Mucosa of gallbladder (tissue), 1 donor: ENCODE measurements at places on chromosomes 12 and 14. TPM values are rescaled to one million over a fixed set of nuclear protein-coding genes. Genes with fewer than 3 reads are reported as not detected.

DNA sequence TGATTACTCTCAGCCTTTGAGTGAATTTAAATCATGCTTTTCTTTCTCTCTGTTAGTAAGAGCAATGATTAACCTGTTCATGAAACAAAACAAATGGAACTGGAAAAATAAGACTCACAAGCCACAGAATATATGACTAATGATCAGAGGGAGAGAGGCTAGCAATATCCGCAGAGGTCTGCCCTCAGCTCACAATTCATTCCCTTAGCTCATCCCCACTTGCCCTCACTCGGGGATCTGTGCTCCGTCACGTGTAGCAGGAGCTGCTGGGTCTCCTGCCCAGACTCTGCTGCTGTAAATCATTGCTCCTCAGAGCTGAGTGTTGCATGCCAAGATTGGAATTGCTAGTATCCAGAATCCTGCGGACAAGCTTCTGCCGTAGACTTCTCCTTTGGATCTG is 53.1 kb upstream of the GNG2 start:
- DNase-seq: no peak

DNA sequence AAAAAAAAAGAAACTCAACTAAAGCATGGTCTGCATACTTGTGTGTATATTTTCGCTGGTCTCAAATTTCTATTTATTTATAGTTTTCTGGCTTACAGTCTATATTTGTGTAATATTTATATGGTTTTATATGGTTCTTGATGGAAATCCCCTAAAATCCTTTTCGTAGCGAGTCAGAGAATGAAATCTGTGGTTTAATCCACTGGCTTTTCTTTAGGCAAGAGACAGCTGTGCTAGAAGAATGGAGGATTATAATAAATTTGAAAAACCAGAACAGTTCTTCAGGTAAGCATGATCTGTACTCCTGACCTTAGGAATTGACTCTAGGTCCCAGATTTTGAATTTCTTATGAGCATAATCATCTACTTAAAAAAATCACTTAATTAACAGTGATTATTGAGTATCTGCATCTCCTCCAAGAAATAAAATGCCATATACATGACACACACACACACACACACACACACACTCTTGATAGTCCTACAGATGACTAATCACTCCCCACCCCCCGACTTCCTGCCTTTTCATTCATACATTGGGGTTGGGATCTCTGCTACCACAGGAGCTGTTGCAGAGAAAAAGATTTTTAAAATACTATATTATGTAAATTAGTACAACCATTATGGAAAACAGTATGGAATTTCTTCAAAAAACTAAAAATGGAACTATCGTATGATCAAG is 113.4 kb downstream of the CRADD start:
- no peak for DNase-seq

CHURC1 gene
- 58.7 TPM for total RNA-seq

GRCh38 chr14:66293533-66294105 is 192.6 kb upstream of the CCDC196 start:
- DNase-seq: no peak

- no peak for DNase-seq
Measured at GRCh38 chr14:100063314-100063941, 1.8 kb upstream of the EVL start.

DNA sequence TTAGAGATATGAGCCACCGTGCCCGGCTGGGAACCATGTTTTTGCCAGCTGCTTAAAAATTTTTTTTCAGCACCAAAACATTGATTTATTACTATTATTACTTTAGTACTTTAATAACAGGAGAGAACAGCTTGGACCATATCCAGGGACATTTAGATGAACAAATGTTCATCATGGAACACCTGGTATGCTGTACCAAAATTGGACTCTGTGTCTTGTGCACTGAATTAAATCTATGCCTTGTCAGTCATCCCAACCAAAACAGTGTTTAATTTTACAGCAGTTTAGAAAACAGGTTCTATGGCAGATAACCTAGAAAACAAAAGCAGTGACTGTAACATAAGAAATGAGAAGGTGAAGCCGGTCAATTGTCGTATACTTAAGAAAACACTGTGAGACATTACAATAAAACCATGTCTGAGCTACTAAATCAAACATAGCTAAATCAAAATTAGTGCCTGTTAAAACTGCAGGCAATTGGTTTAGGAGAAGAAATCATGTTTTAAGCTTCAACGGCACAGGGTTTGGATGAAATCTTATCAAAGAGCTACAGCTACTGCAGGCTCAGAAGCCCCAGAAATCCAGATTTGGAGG is 58.2 kb upstream of the PYGL start:
- DNase-seq: no peak

DNA sequence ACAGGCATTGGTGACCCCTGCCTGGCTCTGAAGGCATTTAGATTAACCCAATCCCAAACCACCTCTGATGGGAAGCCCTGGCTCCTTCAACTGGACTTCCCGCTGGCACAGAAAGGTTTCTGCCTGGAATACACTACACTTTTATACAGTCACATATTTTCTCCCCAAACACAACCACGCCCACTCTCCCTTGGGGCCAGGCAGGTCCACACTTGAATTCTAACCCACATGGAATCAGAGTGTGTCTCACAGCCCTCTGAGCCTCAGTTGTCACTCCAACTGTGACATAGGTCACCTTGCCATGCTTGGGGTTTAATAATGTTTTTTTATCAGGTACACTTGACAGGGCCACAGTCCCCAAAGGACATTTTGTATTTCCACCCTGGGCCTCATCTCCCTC is 368.6 kb downstream of the BCL11B start:
- DNase-seq: no peak

GRCh38 chr14:101442451-101442850 is 118.8 kb upstream of the DIO3 start:
- DNase-seq: no peak

- no peak for DNase-seq
Measured at GRCh38 chr12:97560786-97561618, 98.4 kb downstream of the RMST start.

DNA sequence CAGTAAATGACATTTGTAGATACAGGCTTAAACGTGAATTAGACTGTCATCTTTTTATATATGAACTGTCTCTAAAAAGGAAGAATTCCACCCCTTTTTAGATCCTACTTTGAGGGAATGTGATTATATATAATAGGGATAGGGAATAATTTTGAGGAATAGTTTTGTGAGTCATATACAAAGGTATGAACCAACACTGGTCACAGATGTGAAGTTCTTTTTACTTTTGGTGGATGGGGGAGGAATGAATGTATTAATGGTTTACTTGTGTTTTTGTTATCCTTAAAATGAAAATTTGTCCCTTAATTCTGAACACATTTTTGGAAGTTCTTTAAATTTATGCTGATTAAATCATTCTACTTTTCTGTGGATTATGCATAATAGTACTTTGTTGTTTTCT is 30.4 kb downstream of the FRS2 start:
- DNase-seq: no peak

DNA sequence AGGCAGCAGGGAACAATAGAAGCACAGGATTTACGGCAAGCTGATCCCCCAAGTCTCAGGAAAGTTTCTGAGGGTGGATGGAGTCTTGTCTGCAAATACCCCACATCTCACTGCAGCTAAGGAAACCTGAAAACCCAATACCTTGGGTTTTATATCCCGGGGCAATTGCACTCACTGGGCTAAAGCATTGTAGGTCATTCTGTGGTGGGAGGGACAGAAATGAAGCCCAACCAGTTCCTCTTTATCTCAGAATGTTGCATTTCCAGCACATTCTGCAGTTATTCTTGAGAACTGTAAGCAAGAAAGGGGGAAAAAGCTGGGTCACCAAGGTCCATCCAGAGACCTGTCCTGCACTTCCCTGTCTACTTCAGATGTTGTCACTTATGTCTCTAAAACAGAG is 39.8 kb downstream of the C12orf42 start:
- DNase-seq: no peak

GRCh38 chr14:33738491-33738890 is 212.4 kb downstream of the EGLN3 start:
- DNase-seq: no peak

GRCh38 chr12:27291862-27292261 is 40.8 kb upstream of the BMAL2 start:
- DNase-seq: no peak

- no peak for DNase-seq
Measured at GRCh38 chr12:53869500-53869899, 69.1 kb upstream of the HOXC13 start.

DNA sequence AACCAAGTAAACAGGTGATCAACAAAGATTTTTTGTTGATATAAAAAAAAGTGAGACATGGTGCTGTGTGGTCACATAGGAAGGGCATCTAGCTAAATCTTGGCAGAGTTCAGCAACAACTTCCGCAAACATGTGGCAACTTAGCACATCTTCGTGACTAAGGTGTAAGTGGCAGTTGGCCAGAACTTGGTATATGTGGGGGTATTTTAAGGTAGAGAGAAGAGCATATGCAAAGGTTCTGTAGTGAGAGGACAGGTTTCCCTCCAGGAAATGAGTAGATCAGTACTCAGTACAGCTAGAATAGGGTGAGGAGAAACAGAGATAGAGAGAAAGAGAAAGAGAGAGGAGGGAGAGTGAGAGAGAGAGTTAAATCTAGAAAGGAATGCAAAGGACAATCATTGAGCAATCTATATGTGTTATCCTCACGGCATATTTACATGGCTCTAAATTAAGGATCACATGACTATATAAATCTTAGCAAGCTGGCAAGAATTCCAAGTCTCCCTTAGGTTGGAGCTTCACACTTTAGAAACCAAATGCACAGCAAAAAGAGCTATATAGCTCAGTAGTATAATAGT is 227.7 kb upstream of the HMGA2 start:
- no peak for DNase-seq

KRT71 gene
- total RNA-seq: not detected

DNA sequence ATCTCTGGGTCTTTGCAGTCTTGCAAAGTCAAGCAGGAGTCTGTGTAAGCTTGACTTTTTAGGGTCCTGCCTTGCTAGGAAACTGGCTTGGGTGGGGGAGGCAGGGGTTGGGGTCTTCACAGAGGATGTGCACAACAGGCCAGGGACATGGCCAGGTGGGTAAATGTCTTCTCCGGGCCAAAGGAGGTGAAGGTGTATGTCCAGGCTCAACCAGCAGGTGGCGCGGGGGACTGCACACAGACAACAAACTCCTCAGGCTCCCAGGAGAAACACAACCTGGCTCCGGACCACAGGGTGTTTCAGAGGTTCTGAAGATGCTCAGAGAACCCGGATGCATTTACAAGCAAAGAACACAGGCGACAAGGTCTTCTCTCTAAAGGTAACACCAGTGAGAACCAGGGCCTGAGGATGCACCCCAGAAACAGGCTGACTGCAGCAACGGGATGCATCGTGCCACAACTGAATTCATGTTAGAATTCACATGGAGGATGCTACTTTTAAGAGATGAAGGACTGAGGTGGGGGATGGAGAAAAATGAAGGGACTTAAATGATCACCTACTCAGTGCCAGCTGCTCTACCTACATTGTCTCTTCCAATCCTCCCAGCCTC is 56.0 kb downstream of the PLEKHG3 start:
- DNase-seq: peak; percentile 52

DNAI7 gene
- 1.4 TPM for total RNA-seq

DNA sequence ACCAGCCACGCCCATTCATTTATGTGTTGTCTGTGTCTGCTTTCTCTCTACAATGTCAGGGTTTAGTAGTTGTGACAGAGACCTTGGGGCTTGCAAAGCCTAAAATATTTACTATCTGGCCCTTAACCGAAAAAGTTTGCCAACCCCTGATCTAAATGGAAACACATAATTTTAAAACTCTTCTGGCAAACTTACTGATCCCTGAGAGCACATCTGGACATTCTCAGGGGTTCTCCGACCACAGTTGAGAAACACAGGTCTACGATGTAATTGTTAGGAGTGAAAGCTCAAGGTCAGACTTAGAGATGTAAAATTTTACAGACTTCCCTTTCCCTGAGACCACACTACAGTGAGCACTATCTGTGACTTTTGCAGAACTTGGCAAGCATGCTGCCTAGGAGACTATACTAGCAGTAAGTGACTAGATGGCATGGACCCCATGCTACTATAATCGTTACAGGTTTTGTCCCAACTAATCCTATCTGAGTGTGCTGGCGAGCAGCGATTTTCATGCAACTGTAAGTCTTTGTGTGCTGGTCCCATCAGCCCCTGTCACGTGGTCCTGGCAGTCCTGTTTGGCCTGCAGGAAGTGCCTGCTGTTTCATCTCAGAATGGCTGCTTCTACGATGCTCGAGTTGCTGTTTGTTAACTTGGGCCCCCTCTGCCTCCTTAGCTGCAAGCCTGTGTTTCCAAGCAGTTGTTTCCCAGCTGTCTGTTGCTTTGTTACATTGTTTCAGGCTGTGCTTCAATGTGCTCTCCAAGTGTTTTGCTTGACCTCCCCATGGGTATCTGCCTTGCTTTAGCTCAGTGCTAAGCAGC is 21.6 kb downstream of the TMTC2 start:
- DNase-seq: peak; percentile 56

- DNase-seq: no peak
Measured at GRCh38 chr12:32005496-32006125, 46.4 kb downstream of the RESF1 start.

DNA sequence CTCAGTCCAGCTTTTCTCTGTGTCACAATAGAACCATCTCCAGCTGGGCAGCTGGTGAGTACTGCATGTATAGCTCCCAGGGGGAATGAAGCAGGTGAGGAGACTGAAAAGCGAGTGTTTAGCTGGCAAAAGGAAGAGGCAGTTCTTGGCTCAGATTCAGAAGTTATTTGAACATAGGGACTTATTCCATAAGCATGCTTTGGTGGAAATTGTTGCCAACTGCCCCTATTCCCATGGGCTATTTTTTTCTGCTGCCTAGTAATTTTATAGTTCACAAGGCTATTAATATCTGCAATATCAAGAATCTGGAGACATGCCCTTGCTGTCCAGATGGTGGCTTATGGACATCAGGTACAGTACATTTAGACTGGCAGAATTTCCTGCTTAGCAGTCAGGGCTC is 1112.7 kb downstream of the LRFN5 start:
- DNase-seq: no peak

DNA sequence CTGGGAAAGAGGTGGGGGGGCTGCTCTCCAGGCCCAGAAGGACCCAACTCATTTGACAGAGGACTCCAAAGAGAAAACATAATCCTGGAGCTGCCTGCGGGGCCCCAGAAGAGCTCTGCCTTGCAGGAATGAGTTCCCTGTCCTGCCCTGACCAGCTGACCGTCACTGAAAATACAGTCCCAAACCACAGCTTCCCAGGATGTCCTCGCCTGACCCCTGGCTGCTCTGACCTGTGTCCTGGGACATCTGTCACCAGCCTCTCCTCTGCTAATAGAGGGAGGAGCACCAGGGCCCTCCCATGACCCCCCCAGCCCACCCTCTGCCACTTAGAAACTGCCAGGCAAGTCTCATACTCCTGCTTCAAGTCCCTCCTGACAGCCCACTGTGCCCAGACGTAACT is 9.8 kb downstream of the FIGNL2 start:
- DNase-seq: no peak

DNA sequence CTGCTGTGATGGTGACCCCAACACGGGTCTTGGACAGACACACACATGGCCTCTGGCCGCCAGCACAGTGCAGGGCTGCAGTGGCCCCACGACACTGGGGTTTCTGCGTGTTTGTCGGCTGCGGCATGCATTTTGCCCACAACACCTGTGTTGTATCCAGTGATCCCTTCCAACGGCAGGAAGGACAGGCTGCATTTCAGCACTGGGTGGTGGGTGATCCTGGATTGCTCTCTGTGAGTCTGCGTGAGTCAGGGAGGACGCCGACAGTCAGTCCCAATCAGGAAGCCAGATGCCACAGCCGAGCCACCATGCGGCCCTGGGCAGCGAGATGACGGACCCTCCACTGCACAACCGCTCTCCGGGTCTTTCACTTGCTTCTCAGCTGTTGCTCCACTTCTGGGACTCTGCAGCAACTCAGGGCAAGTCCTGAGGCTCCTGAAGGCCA is 20.6 kb downstream of the LRTM2 start:
- no peak for DNase-seq

- peak; percentile 34 for DNase-seq
Measured at GRCh38 chr12:130041983-130042812, 120.1 kb upstream of the FZD10 start.
